ENCODE measurements at places on chromosomes 3 and 15.
A peak's percentile ranks its signal among the peaks of the same experiment; 100 is the strongest.

GRCh38 chr3:195557322-195557721 is 14.2 kb upstream of the PPP1R2 start:
- DNase-seq: no peak

- no peak for DNase-seq
These were observed 142.2 kb downstream of the FOXP1 start for GRCh38 chr3:71441217-71441924.

- no peak for DNase-seq
These were observed 189.7 kb downstream of the CDIN1 start for GRCh38 chr15:36769098-36769497.

DNA sequence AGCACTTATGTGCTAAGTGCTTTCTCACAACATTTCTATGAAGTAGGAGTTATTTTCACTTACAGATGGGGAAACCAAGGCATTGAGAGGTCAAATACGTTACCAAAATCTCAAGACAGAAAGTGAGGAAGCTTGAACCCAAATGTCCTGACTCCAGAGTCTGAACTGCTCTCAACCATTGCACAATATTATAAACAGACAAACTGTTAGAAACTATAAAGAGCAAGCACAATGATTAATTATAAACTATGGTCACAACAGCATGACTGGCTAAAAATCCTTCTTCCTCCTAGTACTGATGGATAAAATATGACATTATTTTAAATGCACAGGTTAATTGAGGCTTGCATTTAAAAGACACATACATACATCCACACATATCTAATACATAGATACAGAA is 77.9 kb upstream of the ASB14 start:
- no peak for DNase-seq

- DNase-seq: no peak
These were observed 54.8 kb downstream of the ANAPC13 start for GRCh38 chr3:134430950-134431445.

DNA sequence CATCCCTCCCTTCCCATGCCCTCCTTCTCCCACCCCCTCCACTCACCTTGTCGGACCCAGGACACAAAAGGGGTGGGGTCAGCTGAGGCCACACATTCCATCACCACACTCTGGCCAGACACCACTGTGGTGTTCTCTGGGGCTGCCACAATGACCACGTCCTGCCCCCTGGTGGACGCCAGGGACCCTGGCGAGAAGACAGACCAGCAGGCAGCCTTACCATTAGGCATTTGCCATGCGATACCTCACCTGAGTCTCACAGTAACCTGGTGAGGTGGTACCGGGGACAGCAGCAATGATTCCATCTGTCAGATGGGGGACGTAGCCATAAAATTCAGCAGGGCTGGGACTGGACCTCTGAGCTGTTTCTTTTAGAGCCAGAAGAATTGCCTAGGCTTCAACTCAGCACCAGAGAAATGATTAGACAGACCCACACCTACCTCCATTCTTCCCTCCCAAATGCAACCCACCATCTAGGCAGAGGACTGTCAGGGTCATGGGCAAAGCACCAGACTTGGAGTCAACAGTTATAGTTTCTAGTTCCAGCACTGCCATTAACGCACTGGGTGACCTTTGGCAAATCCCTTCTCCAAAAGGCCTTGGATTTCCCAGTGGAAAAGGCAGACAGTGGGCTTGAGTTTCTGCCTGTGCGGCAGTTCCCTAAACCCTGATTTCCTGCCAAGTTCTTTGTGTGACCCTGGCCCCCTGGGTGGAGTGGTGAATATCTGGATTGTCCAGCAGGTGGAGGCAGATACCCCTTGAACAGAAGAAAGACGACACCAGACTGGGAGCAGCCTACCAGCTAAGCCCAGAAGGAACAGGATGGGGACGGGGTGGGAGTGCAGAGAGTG is 21.8 kb downstream of the IGDCC4 start:
- peak; percentile 85 for DNase-seq

GRCh38 chr15:74735305-74735704 is 10.0 kb upstream of the CYP1A1 start:
- DNase-seq: no peak

DNA sequence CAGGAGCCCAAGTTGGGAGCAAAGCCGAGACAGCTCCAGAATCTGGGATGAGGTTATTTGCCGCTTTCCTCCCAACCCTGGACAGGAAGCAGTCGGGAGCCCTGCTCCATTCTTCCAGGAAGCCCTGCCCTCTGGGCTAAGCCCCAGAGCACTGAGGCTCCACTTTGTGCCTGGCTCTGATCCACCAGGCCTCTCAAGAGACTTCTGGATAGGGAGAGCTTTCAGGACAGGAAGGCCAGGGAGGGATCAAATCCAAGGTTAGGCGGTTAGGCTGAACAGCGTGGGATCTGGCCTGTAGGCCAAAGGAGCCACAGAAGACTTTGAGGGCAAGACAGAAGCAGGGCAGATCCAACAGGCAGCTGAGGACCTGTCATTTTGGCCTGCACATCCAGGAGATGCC is 835 bp downstream of the STOML1 start:
- DNase-seq: no peak

DNA sequence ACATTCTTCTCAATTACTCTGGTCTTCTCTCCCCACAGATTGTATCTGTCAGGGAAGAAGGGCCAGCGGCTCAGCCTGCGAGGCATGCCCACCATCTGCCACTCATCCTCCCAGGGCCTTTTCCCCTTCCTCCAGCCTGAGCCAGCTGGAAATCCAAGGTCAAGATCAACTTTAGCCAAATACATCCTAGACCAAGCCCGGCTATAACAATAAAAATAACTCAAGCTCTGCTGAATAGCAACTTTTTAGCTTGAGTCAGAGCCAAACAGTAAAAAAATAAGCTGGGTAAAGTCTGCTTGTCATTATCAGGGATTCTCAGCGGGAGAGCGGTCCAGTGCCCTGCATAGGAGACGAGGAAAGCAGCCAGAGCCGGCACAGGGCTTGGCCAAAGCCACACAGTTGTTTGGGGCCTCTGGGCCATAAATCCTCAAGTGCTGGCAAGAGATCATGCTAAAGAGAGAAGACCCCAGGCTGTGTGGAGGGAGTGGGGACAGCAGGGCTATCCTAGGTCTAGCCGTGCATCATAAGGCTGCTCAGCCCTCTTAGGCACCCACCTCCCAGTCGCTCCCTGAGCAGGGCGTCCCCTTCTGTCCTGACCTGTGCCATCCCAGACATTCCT is 76.2 kb upstream of the HERC1 start:
- no peak for DNase-seq

DNA sequence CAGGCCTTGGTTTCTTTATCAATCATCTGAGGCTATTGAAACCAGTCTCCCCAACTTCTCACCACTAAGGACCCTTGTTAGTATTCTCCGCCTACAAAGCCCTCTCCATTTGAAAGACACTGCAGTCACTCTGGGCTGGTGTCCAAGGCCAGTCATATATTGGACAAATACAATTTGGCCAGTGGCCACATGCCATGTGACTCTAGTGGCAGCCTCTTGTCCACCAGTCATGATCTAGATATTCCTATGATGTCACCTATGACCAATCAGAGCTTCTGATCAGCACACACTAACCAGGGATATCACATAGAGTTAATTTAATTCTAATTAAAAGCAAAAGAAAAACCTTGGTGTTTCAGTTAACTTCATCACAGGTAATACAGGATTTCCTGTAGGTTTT is 68.2 kb downstream of the RAB11A start:
- no peak for DNase-seq

- DNase-seq: no peak
These were observed 105.8 kb downstream of the CYP19A1 start for GRCh38 chr15:51232581-51232980.

DNA sequence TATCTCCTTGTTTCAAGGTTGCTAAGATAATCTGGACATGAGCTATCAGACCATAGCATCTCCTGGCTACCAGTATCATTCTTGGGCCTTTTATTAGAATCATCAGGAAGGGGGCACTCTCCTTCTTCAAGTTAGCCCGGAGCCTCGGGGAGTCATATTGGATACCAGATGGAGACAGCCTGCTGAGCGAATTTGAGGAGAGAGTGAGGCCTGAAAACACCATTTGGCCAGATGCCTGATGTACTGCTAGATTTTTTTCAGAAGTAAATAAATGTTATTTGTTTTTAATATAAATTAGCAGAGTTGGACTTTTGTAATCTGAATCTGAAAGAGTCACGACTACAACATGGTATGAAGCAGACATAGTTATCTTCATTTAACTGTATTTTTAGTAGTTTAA is 848.6 kb downstream of the IGSF11 start:
- DNase-seq: no peak

DNA sequence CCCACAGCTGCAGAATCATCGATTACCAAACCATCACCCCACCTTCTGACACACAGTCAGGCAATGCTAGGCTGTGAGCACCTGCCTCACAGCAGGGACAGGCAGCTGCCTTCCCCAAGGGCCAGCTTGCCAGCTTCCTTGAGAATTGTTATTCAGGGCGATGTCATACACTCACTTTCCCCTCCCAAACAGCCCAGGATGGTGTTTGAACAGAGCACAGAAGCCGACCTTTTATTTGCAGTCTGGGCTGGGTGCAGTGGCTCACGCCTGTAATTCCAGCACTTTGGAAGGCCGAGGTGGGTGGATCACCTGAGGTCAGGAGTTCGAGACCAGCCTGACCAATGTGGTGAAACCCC is 84.5 kb upstream of the HERC1 start:
- DNase-seq: no peak

- DNase-seq: no peak
These were observed 81.6 kb upstream of the ROBO2 start for GRCh38 chr3:76958274-76958673.

DNA sequence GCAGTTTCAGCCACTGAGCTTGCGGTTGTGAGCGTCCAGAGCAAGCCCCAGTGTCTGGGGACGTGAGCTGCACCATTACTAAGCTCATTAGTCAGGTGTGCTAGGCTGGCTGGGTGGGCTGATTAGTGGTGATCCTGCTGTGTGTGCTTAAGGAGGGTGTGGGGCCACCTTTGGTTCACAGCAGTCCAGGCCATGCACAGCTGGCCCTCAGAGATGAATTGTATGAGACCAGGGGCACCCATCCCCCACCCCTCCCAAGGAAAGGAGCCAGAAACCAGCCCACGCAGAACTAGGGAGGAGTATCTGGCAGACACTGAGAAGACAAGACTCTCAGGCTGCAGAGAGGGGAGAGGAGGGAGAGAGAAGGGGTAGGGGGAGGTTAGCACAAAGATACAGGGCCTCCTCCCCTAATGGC is 3.8 kb downstream of the TYRO3 start:
- no peak for DNase-seq

- no peak for DNase-seq
These were observed 125.2 kb upstream of the CCNL1 start for GRCh38 chr3:157285141-157285540.

DNA sequence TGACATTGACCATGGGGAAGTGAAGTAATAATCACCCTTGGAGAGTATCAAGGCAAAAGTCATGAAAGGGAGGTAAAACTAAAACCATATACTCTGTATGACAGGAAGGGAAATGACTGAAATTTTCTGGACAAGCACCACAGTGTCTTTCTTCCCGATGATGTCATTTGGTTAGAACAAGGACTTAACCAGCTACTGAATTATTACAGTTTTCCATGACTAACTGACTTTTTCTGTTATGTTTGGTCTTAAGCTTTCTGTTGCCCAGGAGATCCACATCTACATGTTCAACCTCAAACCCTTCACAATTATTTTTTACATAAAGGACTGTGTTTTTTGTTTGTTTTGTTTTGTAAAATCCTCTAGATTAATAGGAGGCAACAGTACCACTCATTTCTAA is 191.9 kb upstream of the IL12A start:
- no peak for DNase-seq

DNA sequence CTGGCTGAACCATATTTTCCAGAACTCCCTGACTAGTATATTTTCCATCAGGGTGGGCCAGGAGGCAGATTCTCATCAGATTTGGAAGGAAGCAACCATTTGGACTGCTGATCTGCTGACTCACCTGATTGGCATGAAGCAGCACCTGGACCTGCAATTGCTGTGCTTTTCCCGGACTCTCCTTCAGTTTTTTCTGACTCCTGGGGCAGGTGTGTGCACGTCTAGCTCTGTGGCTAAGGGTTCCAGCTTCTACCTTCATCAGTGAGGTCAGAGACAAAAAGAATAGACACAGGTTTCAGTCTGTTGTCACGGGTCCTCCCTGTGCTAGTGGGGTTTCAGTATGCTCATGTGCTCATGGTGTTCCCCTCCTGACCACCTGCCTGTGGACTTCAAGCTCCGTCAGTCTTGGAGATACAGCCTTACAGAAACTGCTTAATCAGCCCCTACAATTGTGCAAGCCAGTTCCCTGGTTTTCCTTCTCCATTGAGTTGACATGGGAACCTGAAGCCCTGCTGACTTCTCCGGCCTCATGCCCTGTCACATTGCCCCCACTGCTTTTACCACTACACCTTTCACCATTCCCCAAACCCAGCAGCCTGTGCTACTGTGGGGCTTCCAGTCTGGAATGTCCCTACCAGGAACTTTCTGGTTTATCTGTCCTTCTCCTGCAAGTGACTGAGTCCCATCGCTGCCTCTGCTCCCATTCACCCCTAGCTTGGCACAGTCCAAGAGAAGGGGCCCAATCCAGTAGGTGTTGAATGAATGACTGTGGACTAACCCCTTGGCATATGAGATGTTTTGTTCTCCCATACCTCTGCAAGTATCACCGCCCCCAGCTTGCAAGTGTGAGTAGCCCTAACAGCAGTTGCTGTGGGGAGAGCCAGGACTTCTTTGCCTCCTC is 31.7 kb downstream of the HMCES start:
- peak; percentile 55 for DNase-seq

GRCh38 chr15:76333720-76334437 is 2.7 kb upstream of the ISL2 start:
- no peak for DNase-seq

DNA sequence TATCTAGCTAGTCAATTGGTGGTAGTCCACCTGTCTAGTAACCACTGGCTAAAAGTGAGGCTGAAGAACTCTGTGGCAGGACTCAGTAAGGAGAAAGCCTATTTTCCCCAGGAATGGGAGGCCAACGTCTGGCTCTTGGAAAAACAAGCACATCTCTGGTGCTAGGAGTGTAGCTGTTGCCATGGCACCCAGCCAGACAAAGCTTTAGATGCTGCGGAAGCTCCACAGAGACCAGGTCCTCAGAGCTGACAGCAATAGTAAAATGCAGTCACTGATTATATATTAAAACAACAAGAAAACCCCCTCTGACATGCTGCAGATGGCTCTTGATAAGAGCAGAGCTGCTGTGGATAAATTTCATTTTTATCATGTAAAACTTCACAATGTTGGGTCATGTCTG is 124.9 kb upstream of the STRIT1 start:
- no peak for DNase-seq

DNA sequence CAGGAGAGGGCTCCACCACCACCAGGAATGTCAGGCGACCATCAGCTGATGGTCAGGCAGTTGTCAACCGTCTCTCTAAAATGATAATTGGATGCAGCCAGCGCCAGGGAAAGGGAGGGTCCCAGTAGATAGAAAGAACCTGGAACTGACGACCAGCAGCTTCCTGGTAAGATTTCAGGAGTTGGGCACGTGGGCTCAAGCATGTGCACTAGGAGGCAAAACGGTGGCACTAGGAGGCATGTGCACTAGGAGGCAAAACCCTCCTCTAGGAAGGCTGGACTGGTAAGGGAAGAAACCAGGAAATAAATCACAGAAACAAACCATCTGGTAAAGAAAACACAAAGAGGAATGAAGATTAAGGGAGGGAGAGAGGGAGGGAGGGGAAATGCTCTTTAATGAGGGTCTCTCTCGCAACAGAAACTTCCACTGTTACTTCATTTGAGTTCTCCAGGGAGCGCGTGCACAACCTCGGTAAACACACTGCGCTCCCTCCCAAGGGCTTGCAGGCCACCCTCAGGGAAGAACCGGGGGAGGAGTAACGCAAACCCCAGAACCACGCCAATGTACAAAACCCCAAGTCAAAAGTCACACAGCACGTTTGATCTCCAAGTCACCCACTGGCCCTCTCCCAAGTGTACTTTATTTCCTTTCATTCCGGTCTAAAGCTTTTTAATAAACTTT is 116.7 kb downstream of the XXYLT1 start:
- DNase-seq: no peak

Data from GM10248 (cell line).